HFFc6 (cell line): ENCODE measurements at places on chromosomes 7 and 10. TPM values are rescaled to one million over a fixed set of nuclear protein-coding genes. Genes with fewer than 3 reads are reported as not detected.
A peak's percentile ranks its signal among the peaks of the same experiment; 100 is the strongest.

DNA sequence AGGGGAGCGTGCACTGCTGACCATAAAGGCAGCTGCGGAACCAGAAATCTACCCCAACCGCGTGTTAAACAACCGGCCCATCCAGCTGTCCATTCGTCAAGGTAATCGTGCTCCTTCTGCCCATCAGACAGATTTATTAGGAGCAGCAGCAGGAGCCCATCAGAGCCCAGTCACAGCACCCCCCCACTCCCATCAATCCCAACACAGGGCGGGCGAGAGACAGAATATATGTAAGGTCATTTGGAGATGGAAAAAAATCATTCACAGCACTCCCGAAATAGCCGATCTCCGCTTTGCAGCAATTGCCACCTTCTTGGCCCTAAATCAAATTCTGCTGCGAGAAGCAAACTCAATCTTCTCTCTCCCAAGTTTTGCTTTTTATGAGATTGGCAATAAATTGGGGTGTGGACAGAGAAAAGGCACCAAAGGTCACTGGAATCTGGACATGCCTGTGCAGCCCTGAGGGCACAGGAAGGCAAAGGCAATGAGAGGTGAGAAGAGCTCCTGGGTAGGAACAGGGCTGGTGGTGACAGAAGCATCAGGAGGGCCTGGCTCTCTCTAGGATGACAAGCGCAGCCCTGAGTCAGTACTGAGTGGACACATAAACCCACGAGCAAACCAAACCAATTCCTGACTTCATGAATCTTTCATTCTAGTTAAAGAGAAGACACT lies 145.0 kb upstream of the ZMIZ1 start:
- no peaks in the 10 kb centered on the region for H3K36me3 ChIP-seq
- DNase-seq: no peak
- H3K27ac ChIP-seq: no peak overlapping the region; the same call in 1 of the 2 replicates
- H3K27me3 ChIP-seq: peaks cover 26% of the 10 kb centered on the region

- H3K4me3 ChIP-seq: no peak overlapping the region
- H3K27me3 ChIP-seq: peaks cover 28% of the 10 kb centered on the region
- no peak for DNase-seq
- H3K4me1 ChIP-seq: peaks cover 9% of the 10 kb centered on the region; the same call in 1 of the 2 replicates
- no peak overlapping the region for H3K27ac ChIP-seq
Observed at GRCh38 chr10:132881186-132881920, 61.0 kb downstream of the CFAP46 start.

GRCh38 chr10:131814567-131815265 lies 86.1 kb upstream of the PPP2R2D start:
- H3K27ac ChIP-seq: no peak overlapping the region
- H3K4me1 ChIP-seq: no peaks in the 10 kb centered on the region
- H3K4me3 ChIP-seq: no peak overlapping the region
- H3K27me3 ChIP-seq: peaks cover 10% of the 10 kb centered on the region

DNA sequence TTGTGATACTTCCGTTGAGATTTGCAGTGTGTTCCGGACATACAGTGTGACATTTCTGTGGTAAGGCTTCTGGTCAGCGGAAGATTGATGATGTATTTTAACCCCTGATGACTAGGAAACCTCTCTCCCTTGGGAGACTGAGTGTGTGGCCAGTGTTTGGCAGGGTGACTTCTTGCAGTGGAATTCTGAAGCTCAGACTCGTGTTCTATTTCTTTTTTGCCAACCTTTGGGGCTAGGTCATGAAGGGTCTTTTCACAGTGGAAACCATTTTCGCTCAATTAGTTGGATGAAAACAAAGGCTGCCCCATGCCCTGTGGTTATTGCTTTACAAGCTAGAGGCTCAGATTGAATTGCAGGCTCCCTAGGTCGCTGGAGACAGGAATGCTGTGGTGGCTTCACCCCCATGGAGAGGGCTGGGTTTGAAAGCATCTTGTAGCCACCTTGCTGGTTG lies 288.9 kb downstream of the BBS9 start:
- H3K36me3 ChIP-seq: no peaks in the 10 kb centered on the region
- DNase-seq: no peak
- H3K27me3 ChIP-seq: no peaks in the 10 kb centered on the region

- peak; percentile 98 for DNase-seq
- peaks cover 2% of the 10 kb centered on the region for H3K27me3 ChIP-seq
- peak overlapping the region; percentile 66 for H3K4me3 ChIP-seq
- H3K27ac ChIP-seq: peak overlapping the region; percentile 91
Observed at GRCh38 chr7:37031571-37032257, 307.4 kb upstream of the AOAH start.

DNA sequence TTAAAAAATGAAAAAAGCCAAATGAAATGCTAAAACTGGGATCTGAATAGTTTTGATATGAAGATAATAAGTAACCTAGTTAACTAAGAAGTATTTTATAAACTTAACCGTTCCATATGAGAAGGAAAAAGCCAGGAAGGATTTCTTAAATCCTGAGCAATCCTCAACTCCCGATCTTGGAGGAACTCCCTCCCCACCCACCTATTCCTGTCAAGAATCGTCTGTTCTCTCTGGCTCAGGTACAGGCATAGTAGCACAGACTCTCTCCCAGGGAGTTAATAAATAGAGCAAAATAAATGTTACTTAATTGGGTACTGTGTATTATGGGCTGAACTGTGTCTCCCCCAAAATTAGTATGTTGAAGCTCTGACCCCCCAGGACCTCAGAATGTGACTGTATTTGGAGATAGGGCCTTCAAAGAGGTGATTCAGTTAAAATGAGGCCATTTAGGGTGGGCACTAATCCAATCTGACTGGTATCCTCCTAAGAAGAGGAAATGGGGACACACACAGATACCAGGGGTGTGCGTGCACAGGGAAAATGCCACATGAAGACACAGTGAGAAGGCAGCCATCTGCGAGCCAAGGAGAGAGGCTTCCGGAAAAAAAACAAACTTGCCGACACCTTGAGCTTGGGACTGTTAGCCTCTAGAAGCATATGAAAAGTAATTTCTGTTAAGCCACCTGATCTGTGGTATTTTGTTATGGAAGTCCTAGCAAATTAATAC lies 28.7 kb downstream of the PUS7 start:
- DNase-seq: no peak
- H3K36me3 ChIP-seq: no peaks in the 10 kb centered on the region
- peak overlapping the region; percentile 83 for H3K27ac ChIP-seq
- peaks cover 68% of the 10 kb centered on the region for H3K4me1 ChIP-seq
- peak overlapping the region; percentile 83 for H3K4me3 ChIP-seq

GRCh38 chr10:16910793-16911164 lies 93.6 kb upstream of the RSU1 start:
- DNase-seq: no peak
- H3K4me1 ChIP-seq: peaks cover 27% of the 10 kb centered on the region
- H3K27ac ChIP-seq: no peak overlapping the region
- H3K36me3 ChIP-seq: peaks cover 4% of the 10 kb centered on the region; the same call in 1 of the 2 replicates

GRCh38 chr10:120016906-120017305 lies 124.4 kb downstream of the SEC23IP start:
- no peak overlapping the region for H3K27ac ChIP-seq
- peaks cover 8% of the 10 kb centered on the region for H3K27me3 ChIP-seq
- H3K36me3 ChIP-seq: no peaks in the 10 kb centered on the region
- no peak for DNase-seq
- peaks cover 11% of the 10 kb centered on the region for H3K4me1 ChIP-seq

DNA sequence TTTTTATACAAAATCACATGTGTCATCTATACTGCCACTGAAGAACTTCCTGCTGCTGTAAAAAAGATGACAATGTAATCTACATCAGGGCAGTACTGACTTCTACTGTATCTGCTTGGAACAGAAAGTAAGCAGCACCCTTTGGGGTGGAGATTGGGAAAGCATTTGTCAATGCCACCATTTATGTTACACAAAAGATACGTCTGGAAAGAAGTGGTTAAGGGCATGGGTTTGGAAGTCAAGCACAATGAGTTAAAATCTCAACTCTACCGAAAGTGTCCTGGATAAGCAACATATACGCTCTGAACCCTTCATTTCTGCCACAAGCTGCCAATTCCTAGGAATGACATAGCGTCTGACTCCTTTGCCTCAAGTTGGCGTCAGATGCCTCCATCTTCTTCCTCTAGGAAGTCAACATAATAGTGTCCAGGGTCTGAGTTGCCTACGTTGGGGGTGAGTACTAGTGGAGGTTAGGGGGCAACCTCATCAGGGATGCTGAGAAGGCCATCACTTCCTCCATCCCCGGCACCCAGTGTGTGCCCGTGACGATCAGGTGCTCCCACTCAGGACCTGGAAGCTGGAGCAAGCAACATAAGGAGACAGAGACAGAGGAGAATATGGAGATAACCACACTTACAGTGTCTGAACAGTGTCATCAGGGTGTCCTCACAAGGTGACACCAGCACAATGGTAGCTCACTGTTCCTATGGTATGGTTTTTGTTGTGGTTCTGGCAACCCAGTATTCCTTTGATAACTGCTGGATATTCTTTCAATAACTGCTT lies 58.3 kb downstream of the SGMS1 start:
- H3K36me3 ChIP-seq: no peaks in the 10 kb centered on the region
- DNase-seq: no peak
- no peaks in the 10 kb centered on the region for H3K27me3 ChIP-seq
- peaks cover 16% of the 10 kb centered on the region for H3K4me1 ChIP-seq
- H3K27ac ChIP-seq: no peak overlapping the region
- no peak overlapping the region for H3K4me3 ChIP-seq

DNA sequence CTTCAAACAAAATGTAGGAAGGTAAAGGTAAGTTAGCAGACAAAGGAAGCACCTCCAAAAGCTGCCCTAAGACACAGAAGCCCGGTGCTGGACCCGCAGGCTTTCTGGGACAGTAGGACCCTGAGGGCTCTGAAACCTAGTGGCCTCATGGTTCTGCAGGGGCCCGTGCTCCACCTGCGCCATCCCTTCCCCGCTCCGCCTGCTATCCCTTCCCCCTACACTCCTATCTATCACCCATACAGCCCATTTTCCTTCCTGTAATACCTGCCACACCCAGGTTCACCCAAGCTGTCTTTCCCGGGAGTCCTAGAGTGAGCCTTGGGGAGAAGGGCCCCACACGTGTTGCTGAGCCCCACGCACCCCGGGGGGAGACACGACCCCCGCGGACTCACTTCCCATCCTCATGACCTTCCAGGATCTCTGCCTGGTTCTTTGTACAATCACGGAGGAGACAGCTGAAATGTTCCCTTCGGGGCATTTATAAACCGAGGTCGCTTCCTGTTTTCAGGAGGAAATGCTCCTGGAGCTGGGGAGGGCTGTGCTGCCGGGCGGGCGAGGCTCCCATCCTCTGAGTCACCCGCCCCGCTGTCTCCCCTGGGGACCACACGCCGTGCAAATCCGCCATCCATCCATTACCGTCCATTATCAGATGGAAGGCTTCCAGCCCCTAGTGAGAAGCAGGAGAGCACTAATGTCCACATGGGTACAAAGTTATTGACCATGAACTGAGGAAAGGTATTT lies 251.7 kb upstream of the PITRM1 start:
- H3K27ac ChIP-seq: no peak overlapping the region
- peaks cover 9% of the 10 kb centered on the region for H3K27me3 ChIP-seq
- H3K4me3 ChIP-seq: no peak overlapping the region
- H3K4me1 ChIP-seq: peaks cover 26% of the 10 kb centered on the region
- H3K36me3 ChIP-seq: no peaks in the 10 kb centered on the region
- no peak for DNase-seq

- H3K27ac ChIP-seq: peak overlapping the region; percentile 90
- H3K36me3 ChIP-seq: no peaks in the 10 kb centered on the region
- peak; percentile 88 for DNase-seq
- peak overlapping the region; percentile 78 for H3K4me3 ChIP-seq
Observed at GRCh38 chr7:90178679-90179278, 24.5 kb downstream of the STEAP1 start.

GRCh38 chr10:109762555-109762954 lies 160.8 kb downstream of the XPNPEP1 start:
- no peaks in the 10 kb centered on the region for H3K4me1 ChIP-seq
- H3K27me3 ChIP-seq: no peaks in the 10 kb centered on the region; the same call in 1 of the 2 replicates
- no peak overlapping the region for H3K27ac ChIP-seq
- no peak for DNase-seq
- no peak overlapping the region for H3K4me3 ChIP-seq

Gene CYP26A1
- not detected in 3 replicates for total RNA-seq

Gene WNT8B
- not detected in 3 replicates for total RNA-seq

Gene GRM3
- total RNA-seq: not detected in 3 replicates

Gene NUTM2D
- total RNA-seq: 0.60 to 0.91 TPM (median 0.77 TPM) in 3 replicates

Gene UNCX
- not detected in 2 replicates for total RNA-seq

Gene WNT16
- total RNA-seq: 0.07 to 0.24 TPM (median 0.18 TPM) in 3 replicates

Gene SFRP5
- total RNA-seq: not detected in 3 replicates

Gene GALNT17
- total RNA-seq: not detected in 3 replicates

Gene PFKP
- 129 to 173 TPM (median 161 TPM) in 3 replicates for total RNA-seq
